Hepatic stellate cell (primary cell): ENCODE measurements at places on chromosomes 5 and 9.

- no peak for DNase-seq
These were observed 30.0 kb downstream of the STRBP start for GRCh38 chr9:123238365-123238764.

- no peak for DNase-seq
These were observed 21.3 kb upstream of the AOPEP start for GRCh38 chr9:94705162-94705702.

DNA sequence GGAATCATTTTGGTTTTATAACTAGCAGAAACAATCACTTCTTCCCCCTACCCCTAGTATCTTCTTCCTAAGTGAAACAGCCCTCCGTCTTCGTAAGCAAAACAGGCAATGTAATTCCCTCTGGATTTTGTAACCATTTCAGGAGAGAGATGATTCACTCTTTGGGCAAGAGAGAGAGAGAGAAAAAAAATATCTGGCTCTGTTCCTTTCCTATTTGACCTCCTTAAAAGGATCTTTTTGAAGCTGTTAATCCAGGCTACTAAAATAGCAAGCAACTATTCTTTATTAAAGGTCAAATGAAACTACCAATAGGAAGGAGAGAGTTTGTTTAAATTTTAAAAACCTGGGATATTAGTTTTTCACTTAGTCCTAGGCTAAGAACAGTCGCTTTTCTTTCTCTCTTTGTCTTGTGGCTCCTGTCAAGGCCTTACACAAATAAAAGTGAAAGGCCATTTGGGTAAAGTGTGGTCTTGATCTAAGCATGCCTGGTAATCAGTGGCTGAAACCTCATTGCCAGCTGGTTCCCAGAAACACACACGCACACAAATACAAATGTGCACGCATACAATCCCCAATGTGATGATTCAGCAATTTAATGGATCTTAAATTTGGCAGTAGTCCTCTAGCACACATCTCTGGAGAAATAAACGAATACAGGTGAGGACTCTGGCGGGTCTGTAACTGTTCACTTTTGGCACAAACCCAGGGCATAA lies 70.2 kb downstream of the PRUNE2 start:
- peak; percentile 50 for DNase-seq

GRCh38 chr5:16253856-16254255 lies 74.3 kb upstream of the MARCHF11 start:
- DNase-seq: no peak

- DNase-seq: no peak
These were observed 78.2 kb upstream of the MAP3K1 start for GRCh38 chr5:56737002-56737621.

GRCh38 chr5:59390989-59391388 lies 502.5 kb downstream of the PDE4D start:
- no peak for DNase-seq

DNA sequence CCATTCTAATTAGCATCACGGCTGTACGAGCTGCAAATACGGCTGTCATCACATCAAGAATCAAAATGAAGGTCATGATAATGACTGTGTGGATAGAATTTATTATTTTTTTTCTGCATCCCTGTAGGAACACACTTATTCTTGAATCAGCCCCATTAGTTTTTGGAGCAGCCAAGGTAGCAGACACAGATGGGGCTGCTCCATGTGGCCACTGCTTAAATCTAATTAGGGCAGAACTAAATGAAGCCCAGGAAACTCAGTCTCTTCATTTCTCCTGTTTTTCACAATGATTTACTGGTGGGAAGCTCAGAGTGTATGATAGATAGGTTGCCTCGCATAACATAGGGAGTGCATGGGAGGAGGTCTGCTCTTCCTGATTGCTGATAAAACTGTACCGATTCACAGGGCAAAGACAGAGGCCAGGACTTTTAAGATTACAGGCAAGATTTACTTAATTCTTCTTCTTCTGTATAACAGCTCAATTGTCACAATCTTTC lies 275.5 kb downstream of the GLIS3 start:
- DNase-seq: no peak

GRCh38 chr9:93304574-93305496 lies 120.9 kb downstream of the WNK2 start:
- peak; percentile 89 for DNase-seq
